ENCODE measurements at places on chromosomes 11 and 22. TPM values are rescaled to one million over a fixed set of nuclear protein-coding genes. Genes with fewer than 3 reads are reported as not detected.

The MMP27 gene
- not detected for total RNA-seq

The KIAA1671 gene
- 11.7 TPM for total RNA-seq

The OR2D2 gene
- not detected for total RNA-seq

DNA sequence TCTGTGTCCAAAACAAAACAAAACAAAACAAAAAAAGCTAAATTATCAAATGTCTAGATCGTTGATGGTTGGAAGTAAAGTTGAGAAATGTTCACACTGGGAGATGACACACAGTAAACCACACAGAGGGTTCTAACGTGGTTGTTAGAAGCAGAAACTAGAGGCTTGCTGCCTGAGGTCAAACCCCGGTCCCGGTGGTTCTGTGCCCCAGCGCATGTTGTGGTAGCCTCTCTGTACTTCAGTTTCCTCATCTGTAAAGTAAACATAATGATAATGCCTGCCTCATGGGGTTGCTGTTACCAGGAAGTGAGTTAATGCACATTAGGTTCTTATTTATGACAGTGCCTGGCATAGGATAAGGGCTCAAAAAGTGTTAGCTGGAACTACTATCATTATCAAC is 33.4 kb downstream of the PPARA start:
- peak; percentile 81 for DNase-seq

- DNase-seq, result no peak
Measured at GRCh38 chr11:73384872-73385689, 8.9 kb downstream of the RELT start.

GRCh38 chr22:30890686-30891442 is 77.7 kb downstream of the MORC2 start:
- DNase-seq, result no peak

Data from natural killer cell treated with Interleukin-12 subunit alpha and Interleukin-12 subunit beta and Interleukin-15 and Interleukin-18, amount 100 ng/mL, for 72 hours (primary cell).